NCI-H774 (cell line): ENCODE measurements at places on chromosomes 6 and 20.
A peak's percentile ranks its signal among the peaks of the same experiment; 100 is the strongest.

DNA sequence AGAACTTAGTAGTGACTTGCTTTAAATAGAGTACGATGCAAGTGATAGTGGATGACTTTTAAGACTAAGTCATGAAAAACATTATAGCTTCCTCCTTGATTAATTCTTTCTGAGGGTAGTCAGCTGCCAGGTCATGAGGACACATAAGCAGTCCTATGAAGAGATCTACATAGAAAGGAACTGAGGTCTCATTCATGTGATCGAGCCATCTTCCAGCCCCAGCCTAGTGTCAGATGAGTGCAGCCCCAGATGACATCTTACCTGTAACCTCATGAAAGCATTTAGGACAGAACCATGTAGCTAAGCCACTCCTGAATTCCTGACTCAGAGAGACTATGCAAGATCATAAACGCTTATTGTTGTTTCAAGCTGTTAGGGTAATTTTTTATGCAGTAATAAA, 67.7 kb downstream of the AK9 start:
- no peak for DNase-seq

GRCh38 chr6:95233879-95234278, 343.5 kb upstream of the MANEA start:
- DNase-seq: no peak

DNA sequence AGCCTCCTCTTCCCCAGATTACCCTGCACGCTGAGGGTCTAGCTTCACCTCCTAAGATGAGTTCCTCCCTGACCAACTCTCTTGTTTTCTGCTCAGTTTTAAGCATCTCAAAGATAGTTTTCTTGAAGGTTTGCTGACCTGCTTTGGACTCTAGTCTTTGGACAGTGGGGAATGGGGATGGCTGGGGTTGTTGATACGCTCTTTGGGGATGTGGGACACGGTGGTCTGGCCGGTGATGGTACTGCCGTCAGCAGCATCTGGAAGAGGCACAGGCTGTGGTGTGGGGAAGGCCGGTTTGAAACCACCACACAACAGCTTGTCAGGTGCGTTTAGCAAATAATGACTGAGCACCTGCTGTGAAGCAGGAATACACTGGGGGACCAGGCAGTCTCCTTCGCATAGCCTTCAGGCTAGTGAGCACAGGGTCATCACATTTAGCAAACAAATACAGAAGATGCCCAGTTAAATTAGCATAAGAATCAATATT, 94.1 kb downstream of the TMEM242 start:
- DNase-seq: peak; percentile 85

DNA sequence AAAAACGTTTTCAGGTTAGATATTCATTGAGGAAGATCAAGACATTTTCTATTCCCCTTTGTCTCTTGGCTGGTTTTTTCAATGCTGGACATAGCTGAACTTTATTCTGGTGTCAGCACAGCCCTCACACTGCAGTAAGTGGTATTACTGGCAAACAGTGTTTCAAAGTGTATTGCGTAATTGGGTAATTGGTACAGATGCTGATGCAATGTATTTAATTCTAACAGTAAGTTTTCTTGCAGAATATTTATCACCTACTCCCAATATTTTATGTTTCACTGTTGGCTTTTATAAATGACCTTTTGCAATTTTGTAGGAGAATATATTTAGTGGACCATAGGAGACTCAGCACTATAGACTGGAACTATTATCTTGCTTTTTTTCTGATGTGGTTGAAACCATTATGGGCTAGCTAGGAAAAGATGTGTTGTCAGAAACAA, 287.6 kb upstream of the SOX4 start:
- peak; percentile 6 for DNase-seq
